NCI-H1436 treated with DMSO at 0.1 percent for 48 hours (cell line): ENCODE measurements at places on chromosomes 4 and X.

DNA sequence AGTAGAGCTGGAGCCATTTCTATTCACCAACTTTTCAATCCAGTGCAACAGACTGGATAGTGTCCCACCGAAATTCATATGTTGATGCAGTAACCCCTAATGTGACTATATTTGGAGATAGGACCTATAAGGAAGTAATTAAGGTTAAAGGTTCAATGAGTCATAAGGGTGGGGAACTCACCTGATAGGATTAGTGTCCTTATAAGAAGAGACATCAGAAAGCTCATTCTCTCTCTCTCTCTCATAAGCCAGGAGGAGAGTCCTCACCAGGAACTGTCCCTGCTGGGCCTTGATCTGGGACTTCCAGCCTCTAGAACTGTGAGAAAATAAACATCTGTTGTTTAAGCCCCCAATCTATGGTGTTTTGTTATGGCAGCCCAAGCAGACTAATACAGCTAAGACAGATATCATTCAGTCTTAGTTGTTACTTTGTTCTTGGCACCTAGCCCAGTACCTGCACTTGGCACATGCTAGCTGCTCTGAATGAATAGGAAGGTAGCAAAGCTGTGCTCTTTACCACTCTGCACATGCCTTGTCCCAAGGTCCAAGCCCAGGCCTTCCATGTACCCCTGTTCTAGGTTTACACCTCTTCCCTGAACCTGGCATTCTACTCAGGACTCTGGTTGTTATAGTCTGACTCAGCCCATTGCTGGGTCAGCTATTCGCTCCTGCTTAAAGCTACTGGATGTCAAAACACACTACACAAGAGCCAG, 19.2 kb upstream of the BRS3 start:
- no peak for DNase-seq

DNA sequence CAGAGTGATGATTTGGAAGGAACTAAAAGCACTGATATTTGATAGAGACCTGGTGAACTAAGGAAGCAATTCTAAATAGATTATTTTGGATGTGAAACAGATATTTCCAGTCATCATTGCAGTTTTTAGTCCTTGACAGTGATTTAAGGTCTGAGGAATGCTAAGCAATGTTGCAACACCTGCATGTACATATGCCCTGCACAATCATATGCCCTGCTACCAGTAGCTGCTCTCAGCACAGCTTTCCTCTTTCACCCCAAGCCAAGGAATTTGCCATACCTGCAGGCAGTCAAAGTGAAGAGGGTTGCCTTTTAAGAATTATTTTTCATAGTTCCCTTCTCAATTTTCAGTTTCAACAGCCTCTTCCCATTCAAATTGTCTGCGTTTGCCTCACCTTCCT, 8.7 kb upstream of the FAM47A start:
- DNase-seq, result no peak

DNA sequence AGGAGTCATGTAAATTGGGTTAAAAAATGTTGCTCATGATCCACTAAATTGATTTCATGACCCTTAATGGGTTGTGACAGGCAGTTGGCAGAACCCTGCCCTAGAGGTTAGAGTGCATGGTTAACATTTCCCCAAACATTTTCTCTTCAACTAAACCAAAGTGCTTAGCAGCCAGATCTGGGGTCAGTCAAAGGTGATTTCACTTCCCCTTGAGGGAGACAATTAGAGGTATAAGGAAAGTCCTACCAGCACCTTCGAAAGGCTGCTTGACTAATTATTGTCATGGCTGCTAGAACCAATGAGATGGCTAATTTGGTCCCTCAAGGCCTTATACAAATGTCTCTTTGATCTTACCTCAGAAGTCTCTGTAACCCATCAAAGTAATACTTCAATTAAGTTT, 30.9 kb upstream of the INTS6L start:
- DNase-seq, result no peak

GRCh38 chrX:92230628-92231027, 451.5 kb downstream of the PCDH11X start:
- no peak for DNase-seq

GRCh38 chr4:47222276-47222675, 190.9 kb downstream of the GABRB1 start:
- DNase-seq, result no peak
